ENCODE measurements at places on chromosomes 11 and 22.

DNA sequence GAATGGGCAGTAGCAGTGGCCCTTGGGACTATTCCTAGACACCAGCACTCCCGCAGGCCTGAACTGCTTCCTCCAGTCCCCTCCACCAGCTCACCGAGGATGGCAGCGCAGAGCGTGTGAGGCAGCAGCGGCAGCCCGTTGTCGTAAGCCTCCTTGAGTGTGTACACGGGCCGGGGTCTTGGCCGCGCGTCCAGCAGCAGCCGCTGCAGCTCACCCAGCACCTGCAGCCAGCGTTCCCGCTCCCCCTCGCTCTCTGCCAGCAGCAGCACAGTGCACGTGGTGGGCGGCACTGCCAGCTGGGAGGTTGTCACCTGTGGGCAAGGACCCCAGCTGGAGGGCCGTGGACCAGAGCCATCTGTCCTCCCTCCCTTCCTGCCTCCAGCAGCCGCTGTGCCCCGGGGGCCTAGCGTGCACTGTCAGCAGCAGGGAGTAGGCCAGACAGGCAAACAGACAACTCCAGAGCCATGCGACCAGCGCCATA, 13.0 kb downstream of the CDC42BPG start:
- DNase-seq: no peak

DNA sequence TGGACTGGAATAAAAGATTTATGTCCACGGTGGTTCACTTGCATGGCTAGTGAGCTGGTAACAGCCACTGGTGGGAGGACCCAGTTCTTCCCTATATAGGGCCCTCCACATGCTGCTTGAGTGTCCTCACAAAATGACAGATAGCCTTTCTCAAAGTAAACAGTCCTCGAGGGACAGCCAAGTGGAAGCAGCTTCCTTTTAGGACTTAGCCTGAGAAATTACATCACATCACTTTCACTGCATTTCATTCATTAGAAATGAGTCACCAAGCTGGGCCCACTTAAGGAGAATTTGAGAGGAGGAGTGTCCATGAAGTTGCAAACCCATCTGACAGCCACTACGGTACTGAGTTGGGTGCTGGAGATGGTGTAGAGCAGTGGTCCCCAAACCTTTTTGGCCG, 7.0 kb downstream of the ISX start:
- DNase-seq: no peak

- DNase-seq: no peak
These were observed 72.0 kb downstream of the SLC1A2 start for GRCh38 chr11:35347173-35347878.

DNA sequence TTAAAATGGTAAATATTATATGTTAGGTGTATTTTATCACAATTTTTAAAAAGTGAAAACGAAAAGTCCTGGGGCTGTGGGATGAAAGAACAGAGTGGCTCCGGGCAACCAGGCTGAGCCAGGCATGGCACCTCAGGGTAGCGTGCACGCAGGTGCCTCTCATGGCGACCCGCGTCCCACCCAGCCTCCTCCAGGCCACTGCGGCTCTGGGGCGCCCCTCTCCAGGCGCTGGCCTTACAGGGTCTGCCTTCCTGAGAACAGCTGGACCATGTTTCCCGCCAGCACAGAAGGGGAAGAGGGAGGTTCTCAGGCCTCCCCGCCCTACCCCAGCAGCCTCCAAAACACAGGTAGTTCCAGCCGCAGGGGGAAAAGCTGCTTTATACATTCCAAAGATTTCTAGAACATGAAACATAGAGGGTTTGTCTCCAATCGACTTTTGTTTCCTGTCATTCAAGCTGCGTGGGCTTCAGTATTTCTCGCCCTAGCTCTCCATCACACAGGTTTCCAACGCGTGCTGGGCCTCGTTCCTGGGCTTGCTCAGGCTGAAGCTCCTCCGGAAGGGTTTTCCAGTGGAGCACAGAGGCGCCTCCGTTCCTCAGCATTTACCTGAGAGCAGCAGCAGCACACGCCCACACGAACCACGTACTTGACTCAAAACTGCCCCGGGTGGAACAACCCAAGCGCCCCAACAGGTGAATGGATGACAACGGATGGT, 10.5 kb downstream of the EHD1 start:
- no peak for DNase-seq

- DNase-seq: no peak
These were observed 64.8 kb downstream of the UBASH3B start for GRCh38 chr11:122720107-122720881.

DNA sequence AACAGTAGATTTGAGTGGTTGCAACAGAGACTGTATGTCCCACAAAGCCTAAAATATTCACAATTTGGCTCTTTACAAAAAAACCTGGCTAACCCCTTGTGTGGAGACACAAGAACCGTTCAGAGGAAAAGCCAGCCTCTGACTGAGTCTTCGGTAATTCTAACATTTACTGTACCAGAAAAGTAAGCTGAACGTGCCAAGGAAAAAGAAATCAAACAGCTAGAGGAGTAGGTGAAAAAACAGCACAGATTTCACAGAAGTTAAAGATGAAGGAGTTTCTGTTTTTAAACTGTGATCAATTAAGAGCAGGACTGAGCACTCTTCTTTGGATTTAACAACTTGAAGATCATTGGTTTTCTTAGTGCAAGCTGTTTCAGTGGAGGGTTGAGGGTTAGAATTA, 424.7 kb upstream of the KIRREL3 start:
- DNase-seq: no peak
